ENCODE measurements at places on chromosomes 11 and 22.

GRCh38 chr11:12587333-12587991 is 86.8 kb upstream of the TEAD1 start:
- DNase-seq, result no peak

- DNase-seq, result no peak
Measured at GRCh38 chr11:2631161-2631560, 68.6 kb downstream of the KCNQ1OT1 start.

DNA sequence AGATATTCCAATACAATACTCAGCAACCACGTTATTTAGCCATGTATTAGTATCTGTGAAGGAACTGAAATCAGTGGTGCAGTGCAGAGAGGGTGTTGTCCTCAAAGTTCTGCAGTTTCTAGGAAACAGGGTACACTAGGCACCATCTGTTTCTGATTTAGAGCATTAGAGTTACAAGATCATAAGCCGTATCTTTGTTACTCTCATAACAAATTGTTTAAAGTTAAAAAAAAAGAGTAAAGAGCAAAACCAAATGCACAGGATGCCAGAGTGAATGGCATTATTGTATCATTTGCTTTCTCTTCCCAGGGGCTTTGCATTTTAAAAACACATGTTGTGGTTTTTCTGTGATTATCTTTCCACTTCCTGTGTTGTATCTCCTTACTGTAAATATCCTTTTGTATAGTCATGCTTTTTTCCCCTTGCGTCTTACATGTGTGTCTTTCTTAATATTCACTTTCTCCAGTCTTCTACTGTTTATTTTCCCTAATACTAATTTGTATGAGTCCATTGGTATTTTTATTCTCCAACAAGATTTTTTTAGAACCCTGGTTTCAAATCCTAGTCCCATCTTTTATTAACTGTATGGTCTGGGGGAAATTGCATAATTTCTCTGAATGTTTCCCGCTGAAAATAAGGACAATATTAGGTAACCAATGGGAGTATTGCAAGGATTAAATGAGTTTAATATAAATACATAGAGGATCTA is 15.2 kb upstream of the NUP160 start:
- DNase-seq, result no peak

GRCh38 chr11:4881188-4881587 is 512 bp upstream of the OR51T1 start:
- no peak for DNase-seq

DNA sequence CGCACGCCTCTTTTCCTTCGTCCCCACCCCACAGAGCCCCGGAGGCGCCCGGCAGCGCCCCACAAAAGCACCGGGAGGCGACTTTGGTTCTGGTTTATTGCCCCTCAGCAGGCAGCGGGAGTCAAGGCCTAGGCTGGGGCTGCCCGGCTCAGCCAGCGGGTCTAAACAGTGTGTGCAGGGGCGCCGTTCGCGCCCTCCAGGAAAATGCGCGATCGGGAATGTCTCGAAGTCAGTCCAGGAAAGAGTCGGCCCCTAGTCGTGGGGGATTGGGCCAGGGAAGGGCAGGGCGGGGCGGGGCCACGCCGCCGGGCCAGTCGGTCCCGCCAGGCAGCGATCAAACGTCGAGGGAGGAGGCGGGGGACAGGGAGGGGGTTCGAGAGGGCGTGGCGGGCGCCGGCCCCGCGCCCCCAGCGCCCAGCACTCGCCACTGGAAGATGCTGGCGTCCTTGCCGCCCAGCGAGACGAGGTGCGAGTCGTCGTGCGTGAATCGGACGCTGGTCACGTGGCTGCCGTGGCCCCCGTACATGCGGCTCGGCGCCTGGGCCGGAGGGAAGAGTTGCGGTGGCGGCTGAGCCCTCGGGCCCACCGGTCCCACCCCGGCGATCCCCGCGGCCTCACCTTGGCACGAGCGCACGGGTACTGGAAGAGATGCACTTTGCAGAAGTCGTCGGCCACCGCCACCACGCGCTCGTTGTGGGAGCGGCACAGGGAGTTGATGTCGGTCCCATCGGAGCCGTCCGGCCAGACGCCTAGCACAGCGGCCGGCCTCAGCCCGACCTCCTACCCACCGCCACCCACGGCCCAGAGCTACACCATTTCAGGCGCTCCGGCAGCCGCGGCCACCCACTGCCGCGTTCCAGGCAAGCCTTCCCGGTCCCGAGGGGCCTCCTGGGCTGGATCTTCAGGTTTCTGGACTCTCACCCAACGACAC is 741 bp upstream of the MTA2 start:
- DNase-seq, result no peak

DNA sequence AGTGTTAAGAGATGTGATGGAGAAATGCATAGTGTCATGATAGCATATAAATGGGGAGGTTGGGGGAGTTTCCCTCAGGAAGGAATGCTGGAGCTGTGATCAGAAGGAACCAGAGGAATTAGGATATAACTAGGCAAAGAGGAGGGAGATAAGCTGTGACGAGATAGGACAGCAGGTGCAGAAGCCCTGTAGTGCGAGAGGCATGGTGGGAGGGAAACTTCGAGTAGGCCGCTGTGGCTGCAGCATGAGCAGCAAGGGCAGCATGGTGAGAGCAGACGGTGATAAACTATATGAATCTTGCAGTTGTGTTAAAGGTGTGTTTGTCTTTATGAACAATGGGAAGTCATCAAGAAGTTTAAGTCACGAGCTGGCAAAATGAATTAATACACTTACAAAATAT is 109.9 kb downstream of the EMSY start:
- DNase-seq, result no peak

- DNase-seq, result no peak
Measured at GRCh38 chr11:124080327-124081001, 34.8 kb upstream of the VWA5A start.

GRCh38 chr11:70645537-70645936 is 247.2 kb downstream of the CTTN start:
- DNase-seq, result no peak

DNA sequence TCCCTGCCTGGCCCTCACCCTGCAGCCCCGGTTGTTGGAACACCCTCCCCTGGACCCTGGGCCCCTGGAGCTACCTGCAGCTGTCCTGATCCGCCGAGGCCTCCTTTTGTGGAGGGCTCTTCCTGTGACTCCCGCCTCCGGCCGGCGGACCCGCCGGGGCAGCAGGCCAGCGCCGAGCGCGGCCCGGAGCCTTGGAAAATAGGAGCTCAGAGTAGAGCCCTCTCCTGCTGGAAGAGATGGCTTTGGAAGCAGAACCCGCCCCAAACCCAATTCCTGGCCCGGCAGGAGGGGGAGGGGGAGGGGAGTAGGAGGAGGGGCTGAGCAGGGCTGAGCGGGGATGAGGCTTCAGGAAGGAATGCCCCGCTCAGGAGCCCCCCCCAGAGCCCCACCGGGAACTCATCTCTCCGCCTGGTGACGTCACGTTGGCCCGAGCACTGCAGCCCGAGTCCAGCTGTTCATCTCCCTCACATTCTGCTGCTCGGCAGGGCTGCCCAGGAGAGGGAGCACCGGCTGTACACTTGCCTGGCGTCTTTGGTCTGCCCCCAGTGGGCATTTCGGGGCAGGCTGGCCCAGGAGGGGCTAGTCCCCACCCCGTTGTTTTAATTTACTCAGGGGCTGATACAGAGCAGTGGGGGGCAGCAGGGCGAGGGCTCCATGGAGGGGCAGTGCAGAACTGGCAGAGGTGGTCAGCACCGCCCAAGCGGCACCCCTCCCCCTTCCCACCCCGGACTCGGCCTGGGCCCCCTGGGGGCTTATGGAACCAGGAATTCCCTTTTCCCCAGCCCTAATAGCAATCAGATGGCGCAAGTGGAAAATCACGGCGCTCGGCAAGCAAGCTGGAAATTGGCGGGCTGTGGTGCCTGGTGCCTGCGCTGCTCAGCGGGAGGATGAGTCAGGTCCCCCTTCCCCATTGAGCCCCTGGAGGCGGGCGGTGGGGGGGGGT is at the start of gene MRGPRF:
MRGPRF (minus strand) TSS at position 238 of the 943 bp plus-strand sequence. CDS start 3,345 bp downstream, outside the sequence.
- no peak for DNase-seq

DNA sequence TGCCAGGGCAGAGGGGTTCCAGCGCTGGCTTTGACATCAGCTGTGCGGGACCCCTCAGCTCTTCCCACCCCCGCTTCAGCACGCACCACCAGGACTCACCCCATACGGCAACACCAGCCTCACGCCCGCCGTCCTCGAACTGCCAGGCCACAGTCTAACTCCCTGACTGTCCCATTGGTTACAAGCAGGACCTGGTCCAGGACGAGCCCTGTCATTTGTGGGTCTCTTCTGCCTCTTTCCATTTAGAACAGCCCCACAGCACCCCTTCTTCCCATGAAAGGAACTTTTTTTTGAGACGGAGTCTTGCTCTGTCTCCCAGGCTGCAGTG is 81.7 kb downstream of the PHF21B start:
- DNase-seq, result no peak

DNA sequence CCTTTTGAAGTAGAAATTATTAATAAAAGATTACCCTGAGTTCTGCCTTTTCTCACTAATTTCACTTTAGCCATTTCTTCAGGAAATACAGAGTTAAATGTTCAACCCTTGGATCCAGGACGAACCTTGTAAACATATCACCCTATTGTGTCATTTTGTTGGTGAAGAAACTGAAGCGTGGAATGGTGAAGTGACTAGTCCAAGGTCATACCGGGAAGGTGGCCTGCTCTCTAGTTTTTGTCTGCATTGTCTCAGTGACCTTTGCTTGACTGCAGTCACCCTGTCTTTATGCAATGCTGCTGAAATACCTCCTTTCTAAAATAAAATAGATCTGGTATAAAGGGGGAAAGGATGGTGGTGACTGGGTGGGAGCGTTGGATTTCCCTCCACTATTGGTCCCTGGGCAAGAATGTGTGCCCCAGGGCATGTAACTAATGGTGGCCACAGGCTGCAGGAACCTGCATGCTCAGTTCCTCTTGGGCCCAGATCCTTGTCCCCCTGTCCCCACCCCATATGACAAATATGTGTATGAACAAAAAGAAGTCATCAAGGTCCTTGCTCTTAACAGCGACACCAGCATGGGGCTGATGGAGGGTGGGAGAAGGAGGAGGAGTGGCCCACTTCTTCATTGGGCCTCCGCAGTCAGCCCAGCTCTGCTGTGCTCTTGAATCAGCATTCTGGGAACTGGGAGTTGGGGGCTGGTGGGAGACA is 977 bp upstream of the SORL1-AS1 start:
- no peak for DNase-seq

DNA sequence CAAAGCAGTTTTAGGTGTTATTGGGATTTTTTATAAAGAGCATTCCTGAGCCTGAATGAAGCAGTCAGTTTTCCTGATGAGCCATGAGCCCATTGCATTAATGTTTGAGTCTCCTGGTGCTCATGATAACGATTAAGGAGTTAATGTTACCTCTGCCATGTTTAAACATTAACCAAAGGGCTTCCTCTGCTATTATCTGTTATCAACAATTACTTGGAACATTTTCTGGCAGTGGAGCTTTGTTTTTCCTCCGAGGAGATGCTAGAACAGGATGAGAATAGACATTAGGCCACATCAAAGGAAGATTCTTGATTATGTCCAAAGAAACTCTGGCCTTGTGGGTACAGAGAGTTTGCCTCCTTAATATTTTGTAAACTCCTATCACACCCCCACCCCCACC is 49.9 kb downstream of the ZNRF3 start:
- DNase-seq, result no peak

DNA sequence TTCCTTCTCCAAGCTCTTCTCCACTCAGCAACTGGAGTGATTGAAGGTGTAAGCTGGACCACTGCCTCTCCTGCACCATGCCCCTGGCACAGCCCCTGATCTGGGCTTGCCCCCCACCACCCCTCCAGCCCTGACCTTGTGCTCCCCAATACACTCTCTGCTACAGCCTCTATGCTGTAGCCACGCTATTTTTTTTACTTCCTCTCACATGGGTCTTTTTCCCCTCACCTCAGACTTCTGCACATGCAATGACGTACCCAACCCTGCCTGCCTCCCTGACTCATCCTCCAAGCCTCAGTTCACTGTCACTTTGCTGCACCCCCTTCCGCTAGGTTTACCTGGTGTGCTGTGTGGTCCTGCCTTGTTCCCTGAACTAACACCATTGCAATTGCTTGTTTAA is 9.0 kb downstream of the CSNK2A3 start:
- DNase-seq, result no peak

DNA sequence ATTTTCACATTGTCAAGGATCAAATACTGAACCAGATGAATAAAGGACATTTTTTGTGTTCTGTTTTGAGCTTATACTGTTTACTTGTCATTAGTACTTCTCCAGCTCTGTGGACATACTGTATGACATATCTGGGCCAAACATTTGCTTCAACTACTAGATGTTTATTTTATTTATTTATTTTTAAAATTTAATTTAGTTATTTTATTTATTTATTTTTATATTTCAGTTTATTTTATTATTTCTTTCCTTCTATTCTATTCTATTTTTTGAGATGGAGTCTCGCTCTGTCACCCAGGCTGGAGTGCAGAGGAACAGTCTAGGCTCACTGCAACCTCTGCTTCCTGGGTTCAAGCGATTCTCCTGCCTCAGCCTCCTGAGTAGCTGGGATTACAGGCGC is 37.0 kb downstream of the HORMAD2 start:
- no peak for DNase-seq

DNA sequence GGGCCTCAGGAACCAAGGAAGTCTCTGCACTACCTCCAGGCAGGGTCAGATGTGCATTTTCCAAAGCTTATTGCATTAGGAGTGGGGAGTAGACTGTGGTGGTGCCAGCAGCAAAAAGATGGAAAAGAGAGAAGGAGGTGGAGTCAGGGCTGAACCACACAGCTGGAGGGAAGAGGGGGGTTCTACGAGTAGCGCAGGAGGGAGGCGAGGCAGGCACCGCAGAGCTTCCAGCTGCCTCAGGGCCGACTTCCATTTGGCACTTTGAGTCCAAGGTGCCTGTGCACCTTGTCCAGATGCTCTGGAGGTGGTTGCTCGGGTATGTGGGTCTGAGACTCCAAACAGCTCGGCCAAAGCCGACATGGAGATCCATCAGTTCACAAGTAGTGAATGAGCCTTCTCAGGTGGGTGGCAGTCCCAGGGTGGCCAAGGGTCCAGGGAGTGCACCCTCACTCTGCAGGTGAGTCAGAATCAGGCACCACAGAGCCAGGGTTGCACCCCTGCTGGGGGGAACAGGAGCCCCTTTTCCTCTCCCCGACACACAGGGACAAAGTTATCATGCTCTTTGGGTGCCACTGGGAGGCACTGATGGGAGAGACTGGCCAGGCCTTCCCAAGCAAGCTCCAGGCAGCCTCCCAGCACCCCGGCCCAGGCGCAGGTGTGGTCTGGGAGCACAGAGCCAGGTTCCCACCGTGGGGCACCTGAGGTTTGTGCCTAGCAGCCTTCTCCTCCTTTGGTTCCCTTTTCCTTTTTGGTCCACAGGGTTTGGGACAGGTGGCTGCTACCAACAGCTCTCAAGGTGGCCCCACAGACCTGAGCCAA is 30.2 kb downstream of the GGT5 start:
- DNase-seq, result no peak

- DNase-seq, result no peak
Measured at GRCh38 chr22:44338906-44339305, 26.2 kb upstream of the SHISAL1 start.

Measured in stimulated activated CD4-positive, alpha-beta T cell treated with anti-CD3 and anti-CD28 coated beads, Interleukin-15, amount 100 ng/mL, for 1 hour (primary cell).